ENCODE measurements at places on chromosomes 3 and 15. TPM values are rescaled to one million over a fixed set of nuclear protein-coding genes. Genes with fewer than 3 reads are reported as not detected.

The RCN2 gene
- 82.2 TPM for total RNA-seq

The KIF7 gene
- total RNA-seq = 6.1 TPM

The IGSF10 gene
- under 0.01 TPM for total RNA-seq

The COMMD4 gene
- 236 TPM for total RNA-seq

The PATL2 gene
- not detected for total RNA-seq

GRCh38 chr3:185549122-185549521 lies 3.3 kb downstream of the LIPH start:
- DNase-seq = peak; percentile 83

- no peak for DNase-seq
Measured at GRCh38 chr3:99576904-99577559, 61.4 kb upstream of the COL8A1 start.

GRCh38 chr15:39021341-39021740 lies 456.7 kb upstream of the RASGRP1 start:
- DNase-seq = no peak

DNA sequence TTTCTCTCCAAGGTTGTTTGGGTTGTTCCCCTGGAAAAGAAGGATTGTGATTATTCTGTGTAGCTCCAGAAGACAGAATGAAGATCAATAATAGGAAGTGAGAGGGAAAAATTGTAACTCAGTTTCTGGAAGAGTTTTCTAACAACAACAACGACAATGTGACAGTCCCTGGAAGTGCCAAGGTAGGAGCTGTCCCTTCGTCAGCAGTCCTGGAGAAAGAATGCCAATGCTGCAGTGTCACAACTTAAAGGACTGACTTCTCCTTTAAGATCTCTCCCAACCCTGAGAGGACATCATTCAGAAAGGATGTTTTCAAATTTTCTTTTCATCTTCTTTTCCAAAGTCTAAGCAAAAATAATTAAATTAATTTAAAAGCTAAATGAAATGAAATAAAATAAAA lies 136.4 kb upstream of the GAP43 start:
- no peak for DNase-seq

- peak; percentile 19 for DNase-seq
Measured at GRCh38 chr3:189123595-189124387, 48.0 kb upstream of the TPRG1 start.

- DNase-seq = no peak
Measured at GRCh38 chr3:64028754-64029153, 5.5 kb upstream of the PSMD6 start.

DNA sequence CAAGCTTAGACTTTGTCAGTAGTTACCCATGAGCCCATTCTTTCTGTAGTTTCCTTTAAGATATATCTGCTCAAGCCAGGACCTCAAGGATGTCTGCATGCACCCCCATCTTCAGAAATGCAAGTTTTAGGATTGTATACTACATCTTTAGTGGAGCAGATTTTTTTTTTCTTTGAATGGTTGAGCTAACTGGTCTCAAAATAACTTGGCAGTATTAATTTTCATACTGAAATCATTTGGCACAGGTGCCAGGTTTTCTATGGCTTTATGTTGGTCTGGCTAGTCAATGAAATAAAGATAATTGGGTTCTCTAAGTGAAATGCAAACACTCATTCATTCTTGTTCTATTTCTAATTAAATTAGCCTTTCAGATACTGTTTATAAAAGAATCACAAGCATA lies 108.9 kb downstream of the ATG7 start:
- DNase-seq = no peak

GRCh38 chr15:73983211-73983727 lies 8.8 kb downstream of the STOML1 start:
- DNase-seq = peak; percentile 42

GRCh38 chr3:191282251-191283185 lies 46.7 kb upstream of the CCDC50 start:
- DNase-seq = no peak

DNA sequence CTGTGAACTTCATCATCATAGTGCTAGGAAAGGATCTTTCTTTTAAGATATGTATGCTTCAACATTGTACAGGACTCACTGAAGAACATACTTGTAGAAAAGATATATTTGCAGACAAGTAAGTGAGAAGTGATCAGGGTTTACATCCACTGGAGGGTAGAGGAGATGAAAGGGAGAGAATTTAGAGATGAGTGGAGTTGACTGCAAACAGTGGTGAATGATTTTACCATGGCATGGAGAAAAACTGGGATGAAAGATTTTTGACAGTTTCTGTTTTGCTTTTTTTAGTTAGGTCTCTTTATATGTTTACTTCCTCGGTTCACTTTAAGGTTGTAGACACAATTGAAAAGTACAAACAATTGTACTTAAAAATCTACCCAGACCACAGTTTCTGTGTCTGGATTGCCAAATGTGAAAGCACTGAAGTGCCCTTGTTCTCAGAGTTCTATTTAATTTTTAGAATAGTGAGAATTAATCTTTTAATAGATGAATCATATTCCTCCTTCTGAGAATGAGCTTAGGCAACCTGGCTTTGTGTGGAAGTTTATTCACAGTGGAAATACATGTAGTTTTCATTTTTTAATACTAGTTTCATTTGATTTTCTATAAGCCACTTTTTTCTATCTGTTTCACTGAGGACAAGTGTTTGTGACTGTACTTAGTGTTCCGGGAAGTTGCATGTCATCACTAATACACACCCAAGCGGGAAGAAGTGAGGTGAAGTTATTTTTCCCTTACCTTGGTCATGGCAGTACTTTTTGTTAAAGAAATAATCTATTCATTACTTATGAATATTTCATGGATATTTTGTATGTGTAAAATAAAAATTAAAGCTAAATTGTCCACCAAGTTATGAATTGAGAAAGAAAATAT lies 1.8 kb upstream of the GPR171 start:
- no peak for DNase-seq

Measured in epithelial cell of proximal tubule (primary cell).